NCI-H524 treated with DMSO at 0.1 percent for 48 hours (cell line): ENCODE measurements at places on chromosomes 6 and 20.

GRCh38 chr6:47485491-47486135, 8.0 kb downstream of the CD2AP start:
- DNase-seq = no peak

- DNase-seq = no peak
These were observed 193.6 kb downstream of the JARID2 start for GRCh38 chr6:15439410-15440025.

DNA sequence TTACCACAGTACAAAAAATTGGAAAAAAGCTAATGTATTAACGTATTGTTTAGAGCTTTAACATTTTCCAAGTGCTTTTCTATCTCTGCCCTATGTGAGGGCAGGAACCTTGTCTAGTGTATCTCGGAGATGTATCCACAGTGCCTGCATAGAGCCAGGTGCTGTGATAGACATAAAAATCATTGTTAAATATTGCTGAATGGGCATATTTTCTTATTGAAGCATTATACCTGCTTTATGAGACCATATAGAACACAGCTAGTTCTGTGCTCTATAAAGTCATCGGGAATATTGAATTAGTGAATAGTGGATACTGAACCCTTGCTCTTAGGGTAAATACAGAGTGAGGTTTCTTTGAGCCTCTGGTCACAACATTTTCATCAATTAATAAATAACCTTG, 163.0 kb downstream of the RNF144B start:
- no peak for DNase-seq

DNA sequence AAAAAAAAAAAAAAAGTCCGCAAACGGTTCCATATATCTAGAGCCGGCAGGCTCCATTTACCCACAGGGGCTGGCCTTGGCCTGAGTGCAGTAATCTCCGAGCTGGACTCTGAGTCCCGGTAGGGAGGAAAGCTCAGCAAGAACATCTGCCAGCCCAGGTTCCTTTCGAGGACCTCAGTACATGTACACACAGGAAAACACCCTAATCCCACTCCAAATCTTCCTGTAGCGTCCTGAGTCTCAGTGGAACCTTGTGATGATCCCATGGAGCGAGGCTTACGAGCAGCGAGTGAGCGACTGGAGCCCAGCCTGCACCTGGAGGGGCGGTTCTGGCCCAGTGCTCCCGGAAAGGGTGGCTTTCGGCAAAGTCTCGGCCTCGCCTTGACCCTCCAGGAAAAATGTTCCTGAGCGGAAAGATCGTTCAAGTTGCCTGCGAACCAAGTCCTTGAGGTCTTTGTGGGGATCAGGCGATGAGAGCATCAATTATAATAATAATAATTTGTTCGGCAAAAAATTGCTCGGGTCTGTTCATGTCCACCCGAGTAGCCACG, 32.1 kb downstream of the PRSS16 start:
- no peak for DNase-seq

DNA sequence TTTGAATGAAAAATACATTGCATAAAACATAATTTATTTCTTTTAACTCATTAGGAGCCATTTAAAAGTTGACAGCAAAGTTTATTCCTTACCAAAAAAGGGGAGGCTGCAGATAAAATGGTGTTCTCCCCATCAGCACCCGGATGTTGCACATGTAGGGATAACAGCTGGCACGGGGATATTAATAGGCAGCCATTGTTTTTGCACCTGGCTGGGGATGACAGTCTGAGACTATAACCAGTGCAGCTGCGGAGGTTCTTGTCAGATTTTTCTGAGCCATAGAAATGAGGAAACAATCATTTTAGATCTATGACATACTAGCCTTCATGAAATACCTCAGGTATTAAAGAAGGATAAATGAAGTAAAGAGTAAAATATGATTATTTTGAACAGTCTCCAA, 20.1 kb upstream of the HECA start:
- no peak for DNase-seq

GRCh38 chr6:135739288-135739687, 112.2 kb upstream of the PDE7B start:
- no peak for DNase-seq

DNA sequence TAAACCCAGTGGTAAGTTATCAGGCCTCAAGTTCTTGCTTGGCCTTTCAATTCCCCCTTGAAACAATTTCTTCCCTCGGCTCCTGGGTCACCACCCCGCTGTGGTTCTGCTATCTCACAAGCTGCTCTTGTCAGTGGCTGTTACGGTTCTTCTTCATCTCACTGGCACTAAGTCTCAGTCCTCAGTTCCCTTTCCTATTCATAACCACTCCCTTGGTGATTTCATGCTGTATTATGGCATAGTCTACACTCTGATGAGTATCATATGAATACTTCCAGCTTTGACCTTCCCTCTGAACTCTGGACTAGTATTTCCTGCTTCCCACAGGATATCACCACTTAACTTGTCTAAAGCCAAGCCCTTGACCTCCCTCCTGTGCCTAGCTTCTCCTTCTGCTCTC, 7.9 kb downstream of the TAAR1 start:
- no peak for DNase-seq
